Uterine smooth muscle cell (primary cell): ENCODE measurements at places on chromosomes 12 and 14. TPM values are rescaled to one million over a fixed set of nuclear protein-coding genes. Genes with fewer than 3 reads are reported as not detected.

Gene A2ML1
- total RNA-seq: not detected in 2 replicates

Gene ZDHHC22
- total RNA-seq: not detected in 2 replicates

Gene CEBPE
- total RNA-seq: not detected in 2 replicates

Gene P2RX2
- not detected in 2 replicates for total RNA-seq

Gene ASB2
- total RNA-seq: 1.2 and 3.5 TPM in 2 replicates

Gene STAC3
- total RNA-seq: 0.22 and 0.50 TPM in 2 replicates

Gene COQ10A
- total RNA-seq: 6.2 and 7.4 TPM in 2 replicates

Gene DPY19L2
- 4.2 and 7.2 TPM in 2 replicates for total RNA-seq

Gene C12orf54
- total RNA-seq: not detected in 2 replicates

Gene MORN3
- 0.55 and 0.62 TPM in 2 replicates for total RNA-seq

Gene ITGB7
- 0.12 and 0.77 TPM in 2 replicates for total RNA-seq

Gene EXOC5
- 86.5 and 97.2 TPM in 2 replicates for total RNA-seq

Gene COCH
- 0.37 and 1.00 TPM in 2 replicates for total RNA-seq

Gene SIVA1
- 158 and 284 TPM in 2 replicates for total RNA-seq

Gene GUCY2C
- total RNA-seq: not detected in 2 replicates

Gene FAM186B
- total RNA-seq: 0.12 and 0.22 TPM in 2 replicates

Gene RILPL2
- total RNA-seq: 3.0 and 3.5 TPM in 2 replicates

Gene SLC16A7
- total RNA-seq: 50.0 and 54.8 TPM in 2 replicates

Gene RND1
- 0.12 TPM in 1 of 2 replicates, not detected in the other for total RNA-seq

Gene CLEC4D
- total RNA-seq: not detected in 2 replicates

Gene CSRP2
- total RNA-seq: 20.3 and 42.2 TPM in 2 replicates

Gene RNASE7
- total RNA-seq: not detected in 2 replicates

Gene PRPF39
- 31.5 and 42.8 TPM in 2 replicates for total RNA-seq

Gene CD27
- 0.12 TPM in 1 of 2 replicates, not detected in the other for total RNA-seq

Gene KRT81
- under 0.01 TPM in 1 of 2 replicates, not detected in the other for total RNA-seq

Gene KCNK13
- under 0.01 and 0.12 TPM in 2 replicates for total RNA-seq

Gene MANSC1
- 0.50 and 0.55 TPM in 2 replicates for total RNA-seq

Gene CFAP251
- total RNA-seq: 2.3 and 5.0 TPM in 2 replicates

Gene MYL6
- 2,082 and 2,483 TPM in 2 replicates for total RNA-seq

Gene C14orf180
- total RNA-seq: not detected in 2 replicates

Gene TPPP2
- not detected in 2 replicates for total RNA-seq

Gene OLR1
- total RNA-seq: not detected in 2 replicates

Gene ACTR6
- total RNA-seq: 22.4 and 24.5 TPM in 2 replicates

Gene RIC8B
- 14.5 and 15.1 TPM in 2 replicates for total RNA-seq

Gene UNC79
- under 0.01 and 0.12 TPM in 2 replicates for total RNA-seq

Gene ST8SIA1
- 0.11 and 0.37 TPM in 2 replicates for total RNA-seq

Gene PLEKHG7
- not detected in 2 replicates for total RNA-seq

Gene NELL2
- 0.55 TPM in 1 of 2 replicates, not detected in the other for total RNA-seq

Gene IL26
- total RNA-seq: not detected in 2 replicates

Gene KRT6C
- total RNA-seq: not detected in 2 replicates

Gene PRH2
- 0.22 and 0.50 TPM in 2 replicates for total RNA-seq

Gene SPX
- total RNA-seq: 0.25 and 0.77 TPM in 2 replicates

Gene PAN2
- total RNA-seq: 22.6 and 25.4 TPM in 2 replicates

Gene SLC5A8
- total RNA-seq: not detected in 2 replicates

Gene RPGRIP1
- total RNA-seq: under 0.01 TPM in 1 of 2 replicates, not detected in the other

Gene GPRC5D
- not detected in 2 replicates for total RNA-seq

Gene RAPGEF3
- 5.3 and 6.1 TPM in 2 replicates for total RNA-seq

Gene KRT80
- 0.11 and 0.25 TPM in 2 replicates for total RNA-seq

Gene KLHDC1
- total RNA-seq: 3.0 and 3.3 TPM in 2 replicates

Gene PLEKHA5
- total RNA-seq: 27.6 TPM in 2 replicates

Gene TCL1A
- total RNA-seq: 0.12 TPM in 1 of 2 replicates, not detected in the other

Gene PIANP
- under 0.01 TPM in 1 of 2 replicates, not detected in the other for total RNA-seq

Gene SERPINA9
- not detected in 2 replicates for total RNA-seq

Gene B4GALNT3
- total RNA-seq: not detected in 2 replicates

Gene IRAK3
- 2.0 and 2.4 TPM in 2 replicates for total RNA-seq

Gene LMO3
- total RNA-seq: 11.2 and 16.4 TPM in 2 replicates
